ENCODE measurements at places on chromosomes 13 and 19.
A peak's percentile ranks its signal among the peaks of the same experiment; 100 is the strongest.

- DNase-seq: no peak
- H3K4me3 ChIP-seq: no peak overlapping the region
- peaks cover 5% of the 10 kb centered on the region for H3K4me1 ChIP-seq
- no peak overlapping the region for H3K27ac ChIP-seq
These were observed 61.0 kb downstream of the EDNRB start for GRCh38 chr13:77857531-77858209.

DNA sequence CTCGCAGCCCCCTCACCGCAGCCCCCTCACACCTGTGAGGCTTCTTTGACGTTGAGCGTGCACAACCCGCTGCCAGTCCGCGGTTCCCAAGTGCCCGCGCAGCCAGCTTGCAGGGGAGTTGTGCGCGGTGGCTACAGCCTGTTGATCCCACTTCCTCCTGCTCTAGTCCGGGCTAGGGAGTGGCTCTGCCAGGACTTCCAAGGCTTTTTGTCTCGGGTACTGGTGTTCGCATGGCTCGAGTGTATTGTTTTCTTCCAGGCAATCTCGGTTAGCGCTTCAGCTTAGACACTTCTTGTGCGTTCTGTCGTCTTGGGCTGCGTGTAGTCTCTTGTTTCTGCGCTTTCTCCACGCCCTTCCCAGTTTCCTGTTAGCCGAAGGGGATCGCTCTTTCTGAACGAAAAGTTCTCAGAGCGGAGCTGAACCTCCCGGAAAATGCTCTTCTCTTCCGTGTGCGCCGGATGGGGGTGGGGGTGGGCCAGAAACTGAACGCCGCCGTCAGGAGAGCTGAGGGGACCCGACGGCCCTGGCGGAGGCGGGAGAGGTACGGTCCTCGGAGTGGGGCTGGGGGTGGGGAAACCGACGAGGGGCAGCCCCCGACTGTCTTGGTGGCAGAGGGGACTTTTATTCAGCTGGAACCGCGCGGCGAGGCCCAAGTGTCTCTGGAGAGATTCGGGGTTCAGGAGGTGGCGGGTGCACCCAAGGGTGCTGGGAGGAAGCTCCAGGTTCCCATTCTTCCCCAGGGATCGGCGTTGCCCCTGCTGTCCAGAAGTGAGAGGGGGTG, 697 bp upstream of the DGKH start:
- DNase-seq: peak; percentile 54
- H3K27me3 ChIP-seq: peaks cover 25% of the 10 kb centered on the region
- H3K27ac ChIP-seq: peak overlapping the region; percentile 7
- peak overlapping the region; percentile 91 for H3K4me3 ChIP-seq
- peaks cover 5% of the 10 kb centered on the region for H3K36me3 ChIP-seq

DNA sequence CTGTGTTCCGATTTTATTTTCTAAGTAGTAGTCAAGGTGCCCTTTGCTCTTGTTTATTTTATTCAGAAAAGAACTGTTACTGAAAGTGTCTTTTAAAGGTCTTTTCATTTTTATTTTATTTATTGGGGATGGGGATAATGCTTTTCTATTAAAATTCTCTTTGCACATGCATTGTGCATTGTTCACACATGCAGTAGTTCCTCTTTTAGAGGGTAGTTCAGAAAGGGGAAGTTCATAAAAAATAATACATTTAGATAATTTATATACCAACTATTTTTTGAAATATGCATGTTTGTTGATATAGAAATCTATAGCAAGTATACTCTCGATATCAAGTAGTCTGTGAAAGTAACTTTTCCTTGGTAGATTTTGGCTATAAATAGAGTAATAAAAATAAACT, 3.5 kb downstream of the GPC5 start:
- no peak overlapping the region for H3K27ac ChIP-seq
- DNase-seq: no peak
- peaks cover 57% of the 10 kb centered on the region for H3K27me3 ChIP-seq

DNA sequence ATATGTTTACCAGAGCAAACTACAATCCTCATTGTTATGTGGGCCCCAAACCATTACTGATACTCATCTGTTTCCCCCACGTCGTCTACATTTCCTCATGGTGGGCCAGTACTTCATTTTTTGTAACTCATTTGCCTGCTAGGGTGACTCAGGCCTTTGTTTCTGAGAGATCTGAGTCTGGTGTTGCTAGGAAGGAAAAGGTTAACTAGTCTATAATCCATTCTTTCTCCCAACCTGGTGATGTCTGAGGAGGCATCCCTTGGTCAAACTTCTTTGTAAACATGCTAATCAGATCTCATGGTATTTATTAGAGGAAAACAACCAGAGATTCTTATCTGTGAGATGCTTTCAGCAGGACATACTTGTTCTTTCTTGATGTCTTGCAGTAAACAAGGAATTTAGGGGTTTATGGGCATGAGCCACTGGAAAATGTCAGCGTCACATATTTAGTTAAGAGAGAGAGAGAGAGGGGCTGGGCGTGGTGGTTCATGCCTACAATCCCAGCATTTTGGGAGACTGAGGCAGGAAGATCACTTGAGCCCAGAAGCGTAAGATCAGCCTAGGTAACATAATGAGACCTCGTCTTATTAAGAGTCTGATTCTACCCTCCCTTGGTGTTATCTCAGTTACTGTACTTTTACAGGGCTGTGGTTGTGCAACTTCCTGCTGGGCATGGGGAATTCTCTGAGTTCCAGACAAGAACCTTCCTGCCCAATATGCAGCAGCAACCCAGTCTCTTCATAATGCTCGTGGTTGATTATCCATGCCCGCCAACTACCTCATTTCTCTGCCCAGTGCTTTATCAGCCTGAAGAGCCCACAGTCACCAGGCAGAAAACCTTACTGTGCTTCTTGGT, 9.7 kb upstream of the DPRX start:
- H3K27ac ChIP-seq: no peak overlapping the region
- no peaks in the 10 kb centered on the region for H3K36me3 ChIP-seq

DNA sequence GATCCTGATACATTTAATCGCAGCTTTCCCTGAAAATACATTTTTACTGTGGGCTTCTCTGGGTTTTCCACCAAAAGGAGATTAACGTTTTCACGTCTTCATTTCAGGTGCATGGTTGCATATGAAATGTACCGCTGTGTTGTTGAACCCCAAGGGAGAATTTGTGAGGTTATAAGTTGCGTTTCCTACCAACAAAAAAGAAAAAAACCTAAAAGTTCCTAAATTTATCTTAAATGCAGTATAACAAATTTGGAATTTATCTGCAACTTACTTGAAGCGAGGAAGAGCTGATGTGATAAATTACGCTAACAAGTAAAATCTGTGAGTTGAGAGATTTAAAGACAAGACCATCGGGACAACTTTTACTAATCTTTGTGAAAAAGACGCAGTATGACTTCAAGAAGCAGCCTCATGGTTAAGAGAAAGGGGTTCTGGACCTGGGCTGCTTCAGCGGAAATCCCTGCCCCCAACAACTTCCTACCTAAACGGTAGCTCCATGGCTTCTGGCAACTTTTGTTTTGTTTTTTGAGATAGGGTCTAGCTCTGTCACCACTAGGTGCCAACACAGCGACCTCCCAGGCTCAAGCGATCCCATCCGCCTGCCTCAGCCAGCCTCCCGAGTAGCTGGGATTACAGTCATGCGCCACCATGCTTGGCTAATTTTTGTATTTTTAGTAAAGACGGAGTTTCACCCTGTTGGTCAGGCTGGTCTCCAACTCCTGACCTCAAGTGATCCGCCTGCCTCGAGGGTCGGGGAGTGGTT, 958 bp upstream of the OBI1 start:
- H3K27ac ChIP-seq: no peak overlapping the region
- peaks cover 4% of the 10 kb centered on the region for H3K27me3 ChIP-seq
- peaks cover 38% of the 10 kb centered on the region for H3K4me1 ChIP-seq

- H3K4me3 ChIP-seq: no peak overlapping the region
- H3K27me3 ChIP-seq: peaks cover 100% of the 10 kb centered on the region
- no peak overlapping the region for H3K27ac ChIP-seq
- peak; percentile 31 for DNase-seq
- peaks cover 7% of the 10 kb centered on the region for H3K4me1 ChIP-seq
These were observed 5.4 kb upstream of the SOX1 start for GRCh38 chr13:112061367-112062061.

GRCh38 chr13:70430256-70430655, 322.0 kb upstream of the KLHL1 start:
- peaks cover 4% of the 10 kb centered on the region for H3K27me3 ChIP-seq
- DNase-seq: no peak
- H3K27ac ChIP-seq: no peak overlapping the region
- H3K4me3 ChIP-seq: no peak overlapping the region

DNA sequence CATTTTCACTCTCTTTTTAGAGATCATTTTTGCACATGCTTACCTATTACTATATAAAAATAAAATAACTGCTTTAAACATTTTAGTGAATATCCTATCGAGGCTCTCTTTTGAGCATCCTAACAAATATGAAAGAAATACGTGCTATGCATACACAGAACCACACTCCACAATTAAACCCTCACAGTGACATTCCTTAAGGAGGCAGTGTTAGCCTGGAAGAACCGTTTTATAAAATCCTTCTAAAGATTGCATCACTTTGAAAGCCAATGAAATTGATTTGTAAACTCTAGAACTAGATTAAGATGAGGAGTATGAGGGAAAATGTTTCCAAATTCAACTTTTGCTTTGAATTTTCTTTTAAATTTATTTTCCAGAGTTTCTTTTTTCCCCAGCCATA, 11.1 kb upstream of the ENOX1 start:
- DNase-seq: no peak
- no peaks in the 10 kb centered on the region for H3K36me3 ChIP-seq
- no peak overlapping the region for H3K27ac ChIP-seq
- H3K4me1 ChIP-seq: no peaks in the 10 kb centered on the region
- peaks cover 9% of the 10 kb centered on the region for H3K27me3 ChIP-seq
- H3K4me3 ChIP-seq: no peak overlapping the region

GRCh38 chr13:98954313-98954712, 23.6 kb downstream of the DOCK9 start:
- H3K4me3 ChIP-seq: no peak overlapping the region
- H3K27ac ChIP-seq: peak overlapping the region; percentile 29
- no peaks in the 10 kb centered on the region for H3K36me3 ChIP-seq
- H3K27me3 ChIP-seq: no peaks in the 10 kb centered on the region
- no peak for DNase-seq
- peaks cover 31% of the 10 kb centered on the region for H3K4me1 ChIP-seq

DNA sequence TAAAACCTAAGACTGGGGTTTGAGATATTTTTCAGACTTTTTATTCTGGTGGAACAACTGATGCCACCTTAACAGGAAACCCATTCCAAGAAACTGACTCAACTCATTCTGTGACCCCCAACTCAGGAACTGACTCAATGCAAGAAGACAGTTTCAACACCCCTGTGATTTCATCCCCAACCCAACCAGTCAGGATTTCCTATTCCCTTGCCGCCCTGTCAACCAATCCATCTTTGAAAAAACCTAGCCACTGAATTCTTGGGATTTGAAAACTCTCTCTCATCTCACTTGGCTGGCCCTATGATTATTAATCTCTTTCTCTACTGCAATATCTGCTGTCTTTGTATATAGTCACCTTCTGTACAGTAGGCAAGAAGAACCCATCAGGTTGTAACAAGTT, 1211.9 kb upstream of the ATXN8OS start:
- peaks cover 5% of the 10 kb centered on the region for H3K4me1 ChIP-seq
- H3K27me3 ChIP-seq: no peaks in the 10 kb centered on the region
- DNase-seq: no peak
- H3K27ac ChIP-seq: no peak overlapping the region

DNA sequence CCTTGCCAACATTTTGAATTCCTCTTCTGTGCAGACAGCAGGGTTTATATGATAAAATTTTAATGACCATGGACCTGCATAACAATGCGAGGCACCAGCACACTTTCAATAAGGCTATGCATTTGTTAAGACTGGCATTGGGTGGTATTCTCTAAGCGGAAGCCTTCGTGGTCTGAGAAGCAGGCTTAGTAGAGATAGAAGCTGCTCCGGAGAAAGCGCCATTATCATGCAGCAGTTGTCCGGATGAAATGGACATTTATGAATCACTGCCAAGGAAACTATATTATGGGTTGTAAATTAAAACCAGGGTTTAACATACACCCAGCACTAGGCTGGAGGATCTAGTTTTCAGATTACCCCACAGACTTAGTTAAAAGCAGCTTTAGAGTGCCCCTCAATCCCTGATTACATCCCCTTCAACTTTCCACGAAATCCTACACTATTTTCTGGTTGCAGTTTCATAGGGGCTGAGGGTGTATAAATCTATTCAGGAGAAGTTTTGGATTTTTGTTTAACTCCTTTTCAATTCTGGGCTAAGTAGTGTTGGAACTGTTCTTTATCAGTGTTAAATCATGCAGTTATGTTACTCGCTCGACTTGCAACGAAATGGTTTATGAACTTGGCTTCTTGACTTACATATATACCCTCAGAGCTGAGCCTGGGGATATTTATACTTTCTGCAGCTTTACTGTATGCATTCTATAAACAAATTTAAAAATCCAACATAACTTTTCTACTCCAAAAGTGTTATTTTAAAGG, 193.3 kb downstream of the PCDH9 start:
- peaks cover 6% of the 10 kb centered on the region for H3K27me3 ChIP-seq
- no peak overlapping the region for H3K4me3 ChIP-seq
- H3K27ac ChIP-seq: no peak overlapping the region

GRCh38 chr13:45575830-45576180, 39.7 kb downstream of the ERICH6B start:
- no peaks in the 10 kb centered on the region for H3K36me3 ChIP-seq
- H3K4me1 ChIP-seq: no peaks in the 10 kb centered on the region
- no peak for DNase-seq
- H3K27ac ChIP-seq: no peak overlapping the region
- no peak overlapping the region for H3K4me3 ChIP-seq
- peaks cover 16% of the 10 kb centered on the region for H3K27me3 ChIP-seq

Data from nephron progenitor cell (in vitro differentiated cells).